ENCODE measurements at places on chromosomes 2 and 18.
A peak's percentile ranks its signal among the peaks of the same experiment; 100 is the strongest.

- no peak for DNase-seq
Measured at GRCh38 chr18:24663026-24663425, 202.6 kb downstream of the HRH4 start.

DNA sequence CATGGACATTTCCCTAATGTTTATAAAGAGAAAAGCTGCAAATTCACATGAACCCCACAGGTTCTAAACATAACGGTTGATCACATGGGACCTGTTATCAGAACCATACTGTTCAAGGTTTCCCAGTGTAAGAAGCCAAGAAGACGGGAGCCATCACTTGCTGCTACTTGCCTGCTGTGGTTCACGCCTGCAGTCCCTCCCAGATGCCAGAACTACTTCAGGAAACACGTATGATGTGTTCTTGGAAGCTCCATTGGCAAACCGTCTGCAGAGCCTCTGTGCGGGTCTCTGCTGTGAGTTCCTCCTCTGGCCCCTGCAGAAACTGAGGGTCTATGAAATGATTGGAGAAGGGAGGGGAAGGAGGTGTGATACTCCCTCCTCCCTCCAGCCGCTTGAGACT lies 75.2 kb downstream of the CABLES1 start:
- DNase-seq: no peak

GRCh38 chr2:216499641-216500218 lies 1.1 kb downstream of the RPL37A start:
- DNase-seq: no peak

DNA sequence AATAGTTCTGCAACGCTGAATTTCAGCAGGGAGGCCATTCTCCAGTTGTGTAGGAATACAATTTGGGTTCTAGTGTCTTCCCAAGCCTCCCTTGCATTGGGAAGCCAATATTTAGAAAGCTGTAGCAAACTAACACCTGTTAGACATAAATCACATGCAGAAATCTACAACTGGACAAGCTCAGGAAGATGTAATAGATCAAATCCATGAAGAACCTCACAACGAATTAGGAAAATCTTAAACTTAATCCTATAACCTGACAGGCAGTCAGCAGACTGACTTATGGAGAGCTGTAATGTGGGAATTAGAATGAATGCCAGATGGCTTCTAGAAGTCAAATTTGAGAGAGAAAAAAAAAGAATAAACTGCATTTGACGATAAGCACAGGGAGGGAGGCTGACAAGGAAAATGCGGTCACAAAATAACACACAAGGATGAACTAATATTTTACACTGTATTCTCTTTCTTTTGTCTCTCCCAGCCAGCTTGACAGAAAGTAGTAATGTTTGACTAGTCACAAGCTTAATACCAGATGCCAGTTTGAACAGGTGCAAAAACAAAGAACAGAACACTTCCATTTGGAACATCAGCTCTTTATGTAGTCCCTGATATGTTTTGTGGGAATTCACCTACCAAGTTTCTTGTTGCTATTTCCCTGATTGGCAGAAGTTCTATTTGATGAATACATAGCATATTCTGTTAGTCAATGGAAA lies 50.8 kb upstream of the FANCL start:
- DNase-seq: no peak

DNA sequence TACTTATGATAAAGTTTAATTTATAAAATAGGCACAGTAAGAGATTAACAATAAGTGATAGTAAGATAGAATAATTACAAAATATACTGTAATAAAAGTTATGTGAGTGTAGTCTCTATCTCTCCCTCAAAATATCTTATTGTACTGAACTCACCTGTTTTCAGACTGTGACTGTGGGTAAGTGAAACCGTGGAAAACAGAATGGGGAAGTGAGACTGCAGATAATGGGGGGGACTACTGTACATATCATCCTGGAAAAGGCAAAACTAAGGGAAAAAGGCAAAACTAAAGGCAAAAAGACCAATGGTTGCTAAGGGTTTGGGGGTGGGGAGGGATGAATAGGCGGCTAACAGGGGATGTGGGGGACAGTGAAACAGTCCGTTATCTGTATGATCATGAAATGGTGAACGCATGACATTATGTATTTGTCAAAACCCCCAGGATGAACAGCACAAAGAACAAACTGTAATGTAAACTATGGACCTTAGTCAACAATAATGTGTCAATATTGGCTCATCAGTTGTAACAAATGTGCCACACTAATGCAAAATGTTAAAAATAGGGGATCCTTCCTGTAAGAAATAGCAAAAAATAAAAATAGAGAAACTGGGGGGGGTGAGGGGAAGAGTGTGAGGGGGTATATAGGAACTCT lies 93.8 kb downstream of the EPB41L3 start:
- DNase-seq: no peak

DNA sequence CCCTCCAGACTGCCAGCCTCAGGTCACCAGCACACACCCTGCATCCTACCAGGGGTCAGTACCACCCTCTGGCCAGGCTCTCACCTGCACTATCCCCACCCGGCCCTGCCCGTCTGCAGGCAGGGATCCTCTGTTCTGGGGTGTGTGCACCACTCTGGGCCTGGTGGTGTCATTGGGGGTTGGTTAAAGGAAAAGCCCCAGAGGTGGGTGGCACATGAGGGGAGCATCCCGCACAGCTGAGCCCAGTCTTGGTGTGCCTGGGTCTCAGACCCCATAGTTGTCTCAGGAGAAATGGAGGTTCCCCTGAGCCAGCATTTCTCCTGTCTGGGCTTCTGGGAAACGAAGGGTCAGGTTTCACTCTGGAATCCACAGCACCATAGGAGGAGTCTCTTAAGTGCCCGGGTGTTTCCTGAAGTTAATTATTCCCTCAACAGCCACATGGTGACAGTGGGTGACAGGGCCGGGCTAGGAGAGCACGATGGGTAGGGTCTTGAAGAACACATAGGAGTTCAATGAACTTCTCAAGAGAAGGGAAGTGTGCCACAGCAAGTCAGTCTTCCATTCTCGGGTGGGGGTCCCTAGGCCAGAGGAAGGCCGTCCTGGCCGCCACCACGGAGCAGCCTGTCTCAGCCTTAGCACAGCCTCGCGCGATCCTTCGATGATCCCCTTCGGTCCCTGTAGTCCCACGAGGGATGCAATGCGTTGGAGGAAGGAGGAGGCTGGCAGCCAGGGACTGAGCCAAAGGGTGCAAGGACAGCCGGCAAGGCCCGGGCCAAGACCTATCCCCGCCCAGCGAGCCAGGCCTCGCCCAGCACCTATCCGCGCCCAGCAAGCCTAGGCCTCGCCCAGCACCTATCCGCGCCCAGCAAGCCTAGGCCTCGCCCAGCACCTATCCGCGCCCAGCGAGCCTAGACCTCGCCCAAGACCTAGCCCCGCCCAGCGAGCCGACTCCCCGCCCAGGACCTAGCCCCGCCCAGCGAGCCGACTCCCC lies 1.1 kb upstream of the FARP2 start:
- peak; percentile 83 for DNase-seq

Measured in fibroblast of villous mesenchyme (primary cell).